ENCODE measurements at places on chromosomes 7 and 10. TPM values are rescaled to one million over a fixed set of nuclear protein-coding genes. Genes with fewer than 3 reads are reported as not detected.

The FAM25A gene
- 1.1 TPM for total RNA-seq

The PDLIM1 gene
- 143 TPM for total RNA-seq

The LRRC18 gene
- total RNA-seq, result not detected

The LGI1 gene
- not detected for total RNA-seq

The GIMAP2 gene
- total RNA-seq, result not detected

The FXYD4 gene
- total RNA-seq, result not detected

The ADRB1 gene
- total RNA-seq, result 0.94 TPM
